KBM-7 (cell line): ENCODE measurements at places on chromosomes 5 and 9.

DNA sequence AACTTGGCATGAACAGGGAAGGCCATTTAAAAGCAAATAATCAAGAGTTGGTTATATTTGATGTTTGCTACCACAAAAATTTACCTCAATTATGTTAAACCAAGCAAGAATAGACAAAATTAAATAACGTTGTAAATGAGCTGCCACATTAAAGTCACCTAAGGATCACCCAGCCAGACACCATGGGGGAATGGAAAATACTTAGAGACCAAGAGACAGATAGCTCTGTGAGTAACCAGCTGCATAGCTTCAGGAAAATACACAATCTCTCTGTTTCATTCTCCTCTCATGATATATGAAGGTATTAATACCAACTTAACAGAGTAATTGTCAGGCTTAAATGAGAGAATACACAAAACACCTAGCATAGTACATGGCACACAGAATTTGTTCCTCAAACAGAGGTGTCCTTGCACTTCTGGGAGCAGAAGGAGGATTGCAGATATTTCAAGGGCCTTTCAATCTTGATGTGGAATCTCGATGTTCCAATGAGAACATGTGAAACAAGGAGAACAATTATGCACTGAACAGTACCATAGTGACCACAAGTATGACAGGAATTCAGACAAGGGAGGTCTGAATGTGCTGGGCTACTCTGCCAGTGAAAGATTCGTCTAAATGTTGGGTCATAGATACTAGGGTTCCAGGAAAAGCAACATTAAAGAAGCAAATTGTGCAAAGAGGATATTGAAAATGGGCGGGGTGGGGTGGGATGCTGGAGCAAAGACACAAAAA is 18.6 kb downstream of the JAKMIP2 start:
- no peak for DNase-seq

GRCh38 chr9:706606-707459 is 134.7 kb upstream of the DMRT1 start:
- DNase-seq: peak; percentile 80

GRCh38 chr9:37936965-37937364 is 33.0 kb upstream of the SLC25A51 start:
- DNase-seq: no peak

DNA sequence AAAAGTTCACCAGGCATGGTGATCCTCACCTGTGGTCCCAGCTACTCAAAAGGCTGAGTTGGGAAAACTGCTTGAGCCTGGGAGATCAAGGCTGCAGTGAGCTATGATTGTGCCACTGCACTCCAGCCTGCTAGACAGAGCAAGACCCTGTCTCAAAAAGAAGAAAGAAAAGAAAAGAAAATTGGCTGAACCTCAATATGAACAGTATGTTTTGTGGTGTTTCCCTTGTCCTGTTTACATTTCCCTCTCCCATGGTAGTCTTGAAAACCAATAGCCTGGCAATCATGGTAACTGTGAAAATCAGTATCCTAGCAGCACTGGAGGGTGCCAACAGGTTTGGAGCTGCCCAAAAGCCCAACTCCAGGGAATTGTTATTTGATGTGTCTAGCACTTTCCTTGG is 174.1 kb upstream of the NR4A3 start:
- DNase-seq: no peak

GRCh38 chr9:125397736-125398135 is 136.1 kb downstream of the GAPVD1 start:
- no peak for DNase-seq

DNA sequence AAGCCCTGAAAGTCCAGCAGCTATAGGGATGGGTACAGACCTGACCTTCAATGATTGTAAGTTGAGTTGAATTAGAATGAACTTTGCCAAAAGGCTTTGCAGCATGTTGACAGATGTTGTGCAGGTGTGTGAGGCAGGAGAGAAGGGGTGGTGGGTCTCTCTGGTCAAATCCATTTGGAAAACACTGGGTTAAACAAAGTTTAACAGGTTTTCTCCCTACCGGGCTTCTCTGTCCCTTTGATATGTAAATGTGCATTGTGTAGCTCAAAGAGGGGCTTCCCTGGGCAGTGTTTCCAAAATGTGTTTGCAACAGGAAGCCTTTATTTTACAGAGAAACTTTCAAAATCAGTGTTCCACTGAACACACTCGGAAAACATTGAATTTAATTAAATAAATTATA is 72.1 kb upstream of the BRINP1 start:
- no peak for DNase-seq

- DNase-seq: no peak
Observed at GRCh38 chr5:39495227-39495626, 70.4 kb upstream of the DAB2 start.

GRCh38 chr5:616484-617039 is 4.4 kb downstream of the CEP72 start:
- no peak for DNase-seq
